ENCODE measurements at places on chromosomes 7 and 10.

- no peak for DNase-seq
These were observed 69.8 kb upstream of the DNAJB12 start for GRCh38 chr10:72424561-72424960.

- DNase-seq: no peak
These were observed 118.8 kb downstream of the CUX1 start for GRCh38 chr7:101936223-101936610.

- DNase-seq: no peak
These were observed 141.5 kb downstream of the LRRN3 start for GRCh38 chr7:111232249-111233084.

DNA sequence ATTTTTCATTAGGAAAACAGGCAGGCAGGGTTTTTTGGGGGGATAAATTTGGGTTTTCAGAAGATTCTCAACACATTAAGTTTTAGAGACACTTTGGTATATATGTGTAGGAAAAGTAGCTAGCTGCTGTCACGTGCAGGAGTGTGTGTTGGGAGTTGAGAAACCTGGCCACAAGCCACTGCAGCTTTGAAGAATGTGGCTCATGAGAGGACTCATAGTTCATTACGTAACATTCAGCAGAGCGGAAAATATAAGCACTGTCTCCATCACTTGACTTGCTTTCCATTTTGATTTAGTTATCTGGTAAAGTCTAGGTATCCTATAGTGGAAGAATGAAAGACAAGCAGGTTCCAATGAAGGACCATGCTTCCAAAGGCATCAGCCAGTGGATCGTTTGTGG, 31.2 kb downstream of the SMNDC1 start:
- DNase-seq: no peak

DNA sequence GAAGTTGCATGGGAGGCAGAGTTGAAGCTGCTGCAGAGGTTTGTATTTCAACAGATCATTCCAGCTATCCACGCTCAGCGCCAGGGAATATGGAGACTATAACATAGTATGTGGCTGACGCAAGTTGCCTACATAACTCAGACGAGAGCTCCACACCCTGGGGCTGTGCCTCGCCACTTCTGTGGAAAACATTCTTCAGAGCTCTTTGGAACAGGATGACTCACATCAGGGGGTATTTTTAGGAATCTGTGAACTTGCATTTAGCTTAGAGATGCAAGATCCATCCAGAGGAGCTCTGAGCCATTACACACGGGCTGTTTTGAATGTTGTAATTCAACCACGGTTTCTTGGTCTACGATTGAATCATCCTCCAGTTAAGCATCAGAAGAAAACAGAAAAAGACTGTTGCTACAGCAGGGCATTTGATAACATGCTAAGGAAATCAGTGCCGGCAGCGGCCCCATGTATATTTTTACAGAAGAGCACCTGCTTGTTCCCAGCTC, 481.5 kb upstream of the AKR1E2 start:
- DNase-seq: peak; percentile 17

DNA sequence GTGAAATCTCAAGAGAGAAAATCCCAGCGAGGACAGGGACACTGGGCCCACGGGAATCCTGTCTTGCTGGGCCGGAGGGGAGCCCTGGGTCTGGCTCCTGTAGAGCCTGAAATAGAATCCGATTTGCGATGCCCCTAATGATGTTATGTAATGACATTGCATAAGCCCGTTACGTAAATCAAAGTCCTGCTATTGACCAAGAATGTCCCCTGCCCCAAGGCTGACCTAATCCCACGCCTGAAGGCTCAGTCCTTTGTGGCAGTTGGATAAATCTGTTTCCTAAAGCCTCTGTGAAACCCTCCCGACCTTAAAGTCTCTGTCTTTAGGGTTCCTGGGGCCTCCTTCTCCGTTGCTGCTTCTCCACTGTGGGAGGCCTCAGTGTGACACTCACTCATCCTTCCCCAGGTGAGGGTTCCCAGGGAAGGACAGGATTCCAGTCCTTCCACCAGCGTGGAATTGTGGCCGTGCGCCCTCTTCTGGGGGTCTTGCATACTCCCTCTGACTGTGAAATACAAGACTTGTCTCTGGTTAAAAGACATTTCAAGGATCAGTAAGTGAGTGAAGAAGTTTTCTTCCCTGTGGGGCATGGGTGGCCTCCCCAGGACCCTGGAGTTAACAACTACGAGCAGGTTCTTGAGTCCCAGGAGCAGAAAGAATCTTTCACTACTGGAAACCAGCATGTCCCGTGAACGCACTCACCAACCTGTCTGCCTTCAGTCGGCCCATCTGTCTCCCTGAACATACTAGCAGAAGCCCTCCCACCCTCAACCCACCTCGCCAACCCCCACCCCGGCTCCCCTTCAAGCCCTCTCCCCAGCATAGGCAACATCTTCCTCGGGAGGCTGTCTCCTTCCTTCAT, 19.8 kb downstream of the ZNF467 start:
- no peak for DNase-seq

- DNase-seq: no peak
These were observed 327.9 kb upstream of the SORCS1 start for GRCh38 chr10:107492389-107492788.

DNA sequence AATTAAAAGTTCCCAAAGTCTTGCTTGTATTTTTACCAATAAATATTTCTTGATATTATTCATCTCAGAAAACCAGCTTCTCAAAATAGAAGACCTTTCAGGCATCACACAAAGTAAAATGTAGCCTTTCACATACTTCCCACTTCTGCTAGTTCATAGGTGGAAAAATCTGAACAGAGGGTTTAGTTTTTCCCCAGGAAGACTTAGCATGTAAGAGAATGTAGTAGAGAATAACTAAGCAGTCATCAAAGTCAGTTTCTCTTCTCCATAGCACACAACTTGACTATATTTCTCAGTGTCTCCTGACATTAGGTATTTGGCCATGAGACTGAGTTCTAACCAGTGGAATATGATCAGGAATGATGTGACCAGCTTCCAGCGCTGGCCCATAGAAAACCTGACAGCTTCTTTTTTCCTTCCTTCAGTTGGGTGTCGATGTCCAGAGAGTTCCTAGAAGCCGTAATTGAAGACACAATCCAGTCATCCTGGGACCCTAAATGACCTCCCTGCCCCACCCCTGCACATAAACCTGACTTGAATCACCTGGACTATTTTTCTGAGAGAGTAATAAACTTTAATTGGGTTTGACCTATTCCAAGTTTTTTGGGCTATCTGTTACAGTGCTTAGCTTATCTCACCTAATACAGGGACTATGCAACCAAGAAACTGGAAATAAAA, 67.5 kb upstream of the WNT16 start:
- DNase-seq: no peak

- DNase-seq: no peak
These were observed 453.5 kb upstream of the SEMA3A start for GRCh38 chr7:84647797-84648757.

DNA sequence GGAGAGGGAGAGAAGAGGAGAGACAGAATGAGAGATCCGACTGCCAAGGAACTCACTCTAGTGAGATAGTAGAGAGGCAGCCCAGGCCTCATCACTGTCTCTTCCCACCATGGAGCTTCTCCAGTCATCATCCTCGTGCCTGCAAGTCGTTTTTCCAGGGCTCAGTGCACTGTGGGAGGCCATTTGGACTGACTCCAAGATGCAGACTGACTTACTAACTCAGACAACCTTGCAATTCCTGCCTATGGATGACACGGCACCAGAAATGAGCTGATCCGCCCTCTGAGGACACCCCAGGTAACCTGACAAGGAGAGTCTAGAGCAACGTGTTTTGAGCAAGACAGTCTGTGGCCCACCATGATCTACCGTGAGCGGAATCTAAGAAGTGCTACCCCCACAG, 154.9 kb downstream of the GLI3 start:
- no peak for DNase-seq

DNA sequence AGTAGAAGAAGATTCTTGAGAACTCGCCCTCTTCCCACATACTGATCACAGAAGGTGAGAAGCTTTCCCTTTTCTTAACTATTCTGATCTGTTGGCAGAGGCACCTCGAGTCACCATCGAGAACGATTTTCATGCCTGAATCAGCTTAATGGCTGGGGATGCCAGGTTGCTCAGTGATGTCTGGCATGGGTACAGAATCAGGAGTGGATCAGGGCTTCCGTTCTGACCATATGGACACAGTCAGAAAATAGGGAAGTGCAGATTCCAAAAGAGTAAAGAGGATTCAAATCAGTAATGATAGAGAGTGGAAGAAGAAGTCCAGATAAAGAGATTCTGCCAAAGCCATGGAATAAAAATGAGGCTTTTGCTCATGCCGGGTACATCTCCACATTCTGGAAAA, 52.0 kb upstream of the GRB10 start:
- no peak for DNase-seq

DNA sequence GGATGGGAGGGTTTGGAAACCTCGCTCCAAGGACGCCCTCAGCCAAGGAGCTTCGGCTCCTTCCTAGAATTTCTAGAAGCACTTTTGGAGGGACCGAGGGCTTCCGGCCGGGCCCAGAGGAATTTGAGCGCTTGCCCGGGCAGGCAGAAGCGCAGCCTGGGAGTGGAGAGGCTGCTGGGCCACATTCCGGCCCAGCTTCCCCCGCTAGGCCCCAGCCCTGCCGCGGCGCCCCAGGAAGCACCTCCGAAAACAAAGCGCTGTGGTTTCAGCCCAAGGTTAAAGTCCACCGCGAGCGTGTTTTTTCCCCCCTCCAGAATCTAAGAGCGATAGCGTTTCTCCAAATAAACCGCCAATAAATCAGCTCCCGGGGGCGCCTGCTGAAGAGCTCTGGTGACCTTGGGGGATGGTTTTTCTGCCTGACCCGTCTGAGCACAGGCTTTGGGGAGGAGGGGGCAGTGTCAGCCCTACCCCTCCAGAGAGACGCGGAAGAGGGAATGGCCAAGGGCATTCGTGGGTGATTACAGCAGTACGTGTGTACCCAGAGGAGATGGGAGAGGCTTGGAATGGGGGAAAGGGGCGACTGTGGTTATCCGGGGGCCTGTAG, 5.7 kb upstream of the TNRC18 start:
- DNase-seq: no peak

- DNase-seq: no peak
These were observed 148.1 kb upstream of the LAMB4 start for GRCh38 chr7:108278281-108278680.

DNA sequence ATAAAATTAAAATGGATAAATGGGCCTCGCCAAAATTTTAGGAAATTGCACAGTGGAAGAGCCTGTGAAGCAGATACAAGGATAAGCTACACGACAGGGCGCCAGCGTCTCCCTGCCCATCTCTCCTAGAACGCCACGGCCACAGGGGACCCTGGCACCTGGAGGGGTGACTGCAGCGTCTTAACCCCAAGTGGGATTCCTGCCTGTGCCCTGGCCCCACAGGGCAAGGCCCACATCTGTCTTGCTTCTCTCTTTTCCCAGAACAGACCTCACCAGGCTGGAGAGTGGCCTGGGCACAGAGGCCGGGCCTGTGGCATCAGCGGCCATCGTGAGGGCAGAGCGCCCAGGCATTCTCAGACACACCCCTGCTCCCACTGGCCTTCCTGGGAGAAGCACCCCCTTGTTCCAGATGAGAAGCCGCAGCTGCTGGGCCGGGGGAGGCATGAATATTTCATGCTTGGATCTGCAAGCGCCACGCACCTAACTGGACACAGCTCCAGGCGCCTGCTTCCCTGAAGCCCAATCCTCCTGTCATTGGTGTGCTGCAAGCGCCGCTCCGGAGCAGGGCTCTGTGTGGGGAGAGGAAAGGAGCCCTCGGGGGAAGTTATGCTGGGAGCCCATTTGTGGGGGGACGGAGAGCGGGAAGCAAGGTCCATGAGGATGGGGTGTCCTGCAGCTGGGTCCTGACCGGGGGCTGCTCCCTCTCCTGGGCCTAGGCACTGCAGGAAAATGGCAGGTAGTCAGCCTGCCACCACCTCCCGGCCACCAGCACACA, 153.5 kb downstream of the ELFN1 start:
- DNase-seq: no peak

DNA sequence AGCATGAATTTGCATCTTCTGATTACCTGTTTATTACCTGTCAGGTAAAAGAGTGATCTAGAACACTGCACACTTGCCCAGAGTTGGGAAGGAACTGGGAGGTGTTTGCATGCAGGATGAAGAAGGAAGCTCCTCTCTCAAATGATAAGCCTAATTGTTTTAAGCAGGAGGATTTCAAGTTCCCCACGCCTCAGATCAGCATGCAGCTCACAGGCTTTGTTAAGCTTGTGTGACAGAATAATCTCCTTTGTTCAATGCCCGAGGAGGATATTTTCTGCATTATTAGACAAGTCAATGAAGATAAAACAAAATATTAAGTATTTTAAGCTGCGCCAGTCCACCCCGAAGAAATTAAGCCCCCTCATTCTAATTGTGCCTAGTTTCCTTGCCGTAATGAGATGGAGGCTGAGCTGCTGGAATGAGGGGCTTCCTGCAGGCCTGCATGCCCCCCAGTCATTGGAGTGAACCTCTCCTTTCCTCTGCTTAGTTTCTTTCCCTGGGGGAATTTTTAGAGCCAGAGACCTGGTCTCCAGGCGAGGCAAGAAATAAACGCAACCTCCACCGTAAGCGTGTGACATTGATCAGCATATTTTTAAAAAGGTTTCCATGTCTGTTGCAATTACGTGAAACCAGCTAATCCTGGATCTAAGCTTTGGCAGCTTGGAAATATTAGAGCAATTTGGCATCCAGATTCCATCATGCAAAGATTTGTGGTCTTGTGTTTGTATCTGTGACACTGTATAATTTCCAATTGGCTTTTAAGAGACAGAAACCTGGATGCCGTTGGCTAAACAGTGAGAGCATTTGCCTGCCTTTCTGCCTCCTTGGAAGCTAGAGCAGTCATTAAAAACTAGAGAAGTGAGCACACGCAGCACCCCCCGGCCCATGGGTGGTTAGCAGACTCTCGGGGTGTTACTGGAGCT, 376.0 kb downstream of the GALNT17 start:
- DNase-seq: no peak

DNA sequence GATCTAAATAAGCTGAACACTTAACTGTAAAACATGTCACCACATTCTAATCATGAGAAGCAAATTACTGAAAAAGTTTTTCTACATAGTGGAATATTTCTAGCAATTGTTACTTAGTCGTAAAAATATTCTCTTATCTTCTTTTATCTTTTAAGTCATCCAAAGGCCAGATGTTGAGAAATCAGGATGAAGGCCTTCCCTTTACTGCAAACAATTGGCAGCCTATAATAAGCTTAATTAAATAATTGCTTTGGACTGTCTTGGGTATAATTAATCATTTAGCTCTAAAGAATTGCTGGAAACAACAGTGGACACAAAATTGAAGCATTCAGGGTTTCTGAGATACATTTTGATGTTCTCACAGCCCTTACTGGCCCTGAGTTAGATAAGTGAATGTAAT, 226.5 kb downstream of the FANK1 start:
- no peak for DNase-seq

GRCh38 chr10:34489973-34490745, 324.9 kb downstream of the PARD3 start:
- DNase-seq: no peak

DNA sequence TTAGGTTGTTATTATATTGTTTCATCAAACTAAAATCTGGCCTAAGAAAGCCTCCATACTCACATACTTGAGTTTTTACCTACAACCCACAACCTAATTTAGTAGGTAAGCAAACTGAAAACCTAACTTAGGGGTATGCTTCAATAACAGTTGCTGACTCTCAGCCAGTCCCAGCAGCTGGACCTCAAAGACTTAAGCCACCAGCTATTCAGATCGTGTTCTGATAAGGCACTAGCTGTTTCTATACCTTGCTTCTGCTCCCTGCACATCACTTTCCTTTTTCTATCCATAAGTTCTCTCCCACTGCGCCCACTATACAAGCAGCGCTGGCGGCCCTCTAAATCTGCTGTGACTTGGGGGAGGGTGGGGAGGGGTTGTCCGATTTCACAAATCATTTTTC, 42.3 kb downstream of the SUGCT start:
- DNase-seq: no peak

- no peak for DNase-seq
These were observed 92.0 kb downstream of the ZFAND4 start for GRCh38 chr10:45580371-45581215.

GRCh38 chr7:108114117-108114841, 15.9 kb downstream of the LAMB4 start:
- no peak for DNase-seq

Data from stimulated activated CD4-positive, alpha-beta T cell treated with anti-CD3 and anti-CD28 coated beads, Interleukin-12 subunit alpha, Interleukin-12 subunit beta, amount 100 ng/mL, for 24 hours (primary cell).